ENCODE measurements at places on chromosomes 5 and 9.

DNA sequence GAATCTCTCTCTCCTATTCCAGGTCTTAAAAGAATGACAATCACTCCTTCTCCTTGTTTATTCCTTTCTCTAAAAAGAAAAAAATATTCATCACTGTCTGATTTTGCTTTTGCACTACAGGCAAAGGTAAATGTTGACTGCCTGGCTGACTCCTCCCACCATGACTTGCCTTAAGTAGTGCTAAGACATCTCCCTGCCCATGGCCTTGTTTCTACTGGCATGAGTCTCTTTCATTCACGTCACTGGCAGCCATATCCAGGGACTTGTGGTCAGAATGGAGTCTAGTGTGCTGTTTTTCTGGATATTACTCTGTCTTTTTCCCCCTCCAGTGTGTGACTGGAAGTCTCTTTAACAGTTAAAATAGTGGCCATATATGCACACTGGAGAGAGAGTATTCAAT is 522.9 kb upstream of the DAB2 start:
- H3K4me1 ChIP-seq: no peaks in the 10 kb centered on the region
- H3K27ac ChIP-seq: no peak overlapping the region
- H3K27me3 ChIP-seq: no peaks in the 10 kb centered on the region
- H3K4me3 ChIP-seq: no peak overlapping the region
- DNase-seq: peak; percentile 46
- no peaks in the 10 kb centered on the region for H3K36me3 ChIP-seq

DNA sequence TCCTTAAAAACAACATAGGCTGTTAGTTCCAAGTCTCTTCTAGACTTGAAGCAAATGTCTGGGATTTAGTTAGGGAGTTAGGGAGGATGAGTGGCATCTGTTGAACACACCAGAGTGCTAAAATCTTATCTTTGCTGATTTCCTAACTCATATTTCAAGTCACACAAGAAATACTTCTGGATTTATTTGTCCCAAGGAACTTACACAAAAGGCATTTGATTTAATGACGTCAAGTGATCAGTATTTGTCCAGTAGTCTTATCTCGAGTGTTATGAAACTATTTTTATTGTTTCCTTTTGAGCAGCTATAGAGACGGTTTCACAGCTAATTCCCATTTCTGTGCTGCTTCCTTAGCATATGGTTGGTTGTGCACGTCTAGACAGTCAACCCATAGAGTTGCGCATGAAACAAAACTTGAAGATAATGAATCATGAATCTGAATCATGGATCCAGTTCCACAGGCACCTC is 140.5 kb upstream of the TUT7 start:
- peaks cover 11% of the 10 kb centered on the region for H3K4me1 ChIP-seq
- DNase-seq: peak; percentile 73
- peak overlapping the region; percentile 39 for H3K27ac ChIP-seq

DNA sequence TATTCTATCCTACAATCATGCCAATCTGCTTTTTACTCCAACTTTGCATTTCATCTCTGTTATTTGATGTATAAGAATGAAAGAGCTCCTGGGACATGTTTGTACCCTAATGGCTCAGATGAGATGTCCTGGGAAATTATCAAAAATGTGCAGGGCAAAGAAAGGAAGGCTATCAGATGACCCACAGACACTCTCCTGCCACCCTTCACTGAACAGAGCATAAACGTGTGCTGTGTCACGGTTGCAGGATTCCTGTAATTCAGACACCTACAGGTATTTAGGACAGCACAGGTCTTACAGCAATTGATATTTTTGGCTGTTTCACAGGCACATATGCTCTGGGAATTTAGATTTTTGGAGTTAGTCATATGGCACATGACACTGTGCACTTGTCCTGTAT is 149.2 kb upstream of the GAS1 start:
- H3K4me3 ChIP-seq: no peak overlapping the region
- H3K27ac ChIP-seq: no peak overlapping the region
- H3K27me3 ChIP-seq: no peaks in the 10 kb centered on the region

- no peaks in the 10 kb centered on the region for H3K36me3 ChIP-seq
- peak; percentile 27 for DNase-seq
- H3K4me3 ChIP-seq: no peak overlapping the region
Observed at GRCh38 chr9:133023117-133023890, 7.5 kb upstream of the GTF3C5 start.

GRCh38 chr5:122874179-122874875 is 28.9 kb downstream of the SNX24 start:
- no peak for DNase-seq
- H3K36me3 ChIP-seq: no peaks in the 10 kb centered on the region
- H3K27ac ChIP-seq: no peak overlapping the region
- peaks cover 25% of the 10 kb centered on the region for H3K4me1 ChIP-seq
